Activated CD8-positive, alpha-beta memory T cell treated with anti-CD3 and anti-CD28 coated beads, Interleukin-2, amount 10 ng/mL, durations not matched to agents 7 days and 5 days (primary cell): ENCODE measurements at places on chromosomes 3 and 15. TPM values are rescaled to one million over a fixed set of nuclear protein-coding genes. Genes with fewer than 3 reads are reported as not detected.

Gene CNTN4
- not detected for total RNA-seq

Gene IL17RB
- 7.0 TPM for total RNA-seq

Gene CLSTN2
- 0.07 TPM for total RNA-seq

Gene TYRO3
- 0.66 TPM for total RNA-seq

Gene TM4SF18
- not detected for total RNA-seq

Gene GOLGA8H
- total RNA-seq = 0.26 TPM

Gene GPR171
- total RNA-seq = 153 TPM

Gene CACNA2D3
- not detected for total RNA-seq

Gene CRBN
- 39.8 TPM for total RNA-seq

Gene GOLGA6C
- not detected for total RNA-seq

Gene C3orf20
- total RNA-seq = not detected

Gene CYP8B1
- total RNA-seq = not detected

Gene TTLL13
- total RNA-seq = 1.1 TPM

Gene CCR8
- 3.7 TPM for total RNA-seq

Gene PP2D1
- not detected for total RNA-seq

Gene PAQR5
- not detected for total RNA-seq

Gene C3orf85
- total RNA-seq = not detected
